Right renal cortex interstitium (tissue), 3 donors: ENCODE measurements at places on chromosomes 5 and 9.

DNA sequence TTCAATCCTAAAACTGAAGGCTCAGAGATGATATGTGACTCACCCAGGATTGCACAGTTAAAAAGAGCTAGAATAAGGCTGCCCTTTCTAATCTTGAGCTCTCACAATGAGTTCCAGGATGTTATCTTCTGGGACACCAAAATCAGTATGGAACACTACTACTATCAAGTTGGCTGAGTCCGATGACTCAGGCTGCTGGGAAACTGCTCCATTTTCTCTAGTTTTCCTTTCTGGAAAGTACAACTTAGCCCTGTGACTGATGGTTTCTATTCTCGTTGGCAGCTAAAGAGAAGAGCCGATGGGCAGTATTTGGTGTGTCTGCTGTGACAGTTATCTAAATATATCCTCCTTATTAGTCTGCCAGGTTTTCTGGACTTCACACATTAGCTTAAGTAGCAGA is 37.9 kb upstream of the DPYSL3 start:
- DNase-seq = no peak

DNA sequence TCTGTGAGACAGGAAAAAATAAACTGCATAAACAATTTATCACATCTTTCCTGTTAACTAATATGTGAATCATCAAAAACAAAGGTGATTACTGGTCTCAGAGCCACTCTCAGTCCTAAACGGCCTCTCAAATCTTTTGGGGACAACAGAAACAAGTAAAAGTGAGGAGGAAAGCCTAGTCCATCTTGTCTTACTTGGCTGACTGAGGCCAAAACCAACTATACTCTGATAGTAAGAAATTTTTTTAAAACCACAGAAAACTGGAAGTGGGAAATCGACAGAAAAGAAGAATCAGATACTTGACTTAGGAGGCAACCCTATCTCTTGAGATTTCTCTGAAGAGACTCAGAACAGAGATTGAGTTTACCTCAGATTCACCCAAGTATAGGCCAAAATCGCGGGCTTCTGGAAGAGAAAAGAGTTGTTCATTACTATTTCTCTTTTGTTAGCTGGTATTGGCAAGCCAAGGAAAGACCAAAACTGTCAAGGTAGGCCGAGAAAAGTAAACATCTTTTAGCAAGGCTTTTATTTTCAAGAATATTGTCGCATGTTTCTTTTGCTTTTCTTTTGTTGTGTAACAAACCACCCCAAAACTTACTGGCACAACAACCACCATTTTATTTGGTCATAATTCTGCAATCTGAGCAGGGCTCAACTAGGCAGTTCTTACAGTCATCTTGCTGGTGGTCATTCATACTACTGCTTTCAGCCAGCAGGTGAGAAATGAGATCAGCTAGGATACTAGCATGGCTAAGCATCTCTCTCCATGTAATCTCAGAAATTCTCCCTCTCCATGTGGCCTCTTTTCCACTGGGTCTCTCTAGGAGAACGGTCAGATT is 46.1 kb downstream of the RFX3 start:
- no peak for DNase-seq

DNA sequence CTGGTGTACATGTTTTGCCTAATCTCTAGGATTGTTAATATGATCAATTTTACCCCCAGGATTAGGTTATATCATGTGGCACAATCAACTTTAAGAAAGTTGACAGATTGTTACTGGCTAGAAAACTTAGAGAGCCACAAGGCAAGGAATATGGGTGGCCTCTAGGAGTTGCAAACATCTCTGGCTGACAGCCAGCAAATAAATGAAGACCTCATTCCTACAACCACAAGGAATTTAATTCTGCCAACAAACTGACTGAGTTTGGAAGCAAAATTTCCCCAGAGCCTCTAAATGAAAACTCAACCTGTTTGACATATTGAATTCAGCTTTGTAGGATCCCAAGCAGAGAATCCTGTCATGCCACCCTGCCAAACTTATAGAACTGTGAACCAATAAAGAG is 196.4 kb upstream of the PTGER4 start:
- DNase-seq = no peak

DNA sequence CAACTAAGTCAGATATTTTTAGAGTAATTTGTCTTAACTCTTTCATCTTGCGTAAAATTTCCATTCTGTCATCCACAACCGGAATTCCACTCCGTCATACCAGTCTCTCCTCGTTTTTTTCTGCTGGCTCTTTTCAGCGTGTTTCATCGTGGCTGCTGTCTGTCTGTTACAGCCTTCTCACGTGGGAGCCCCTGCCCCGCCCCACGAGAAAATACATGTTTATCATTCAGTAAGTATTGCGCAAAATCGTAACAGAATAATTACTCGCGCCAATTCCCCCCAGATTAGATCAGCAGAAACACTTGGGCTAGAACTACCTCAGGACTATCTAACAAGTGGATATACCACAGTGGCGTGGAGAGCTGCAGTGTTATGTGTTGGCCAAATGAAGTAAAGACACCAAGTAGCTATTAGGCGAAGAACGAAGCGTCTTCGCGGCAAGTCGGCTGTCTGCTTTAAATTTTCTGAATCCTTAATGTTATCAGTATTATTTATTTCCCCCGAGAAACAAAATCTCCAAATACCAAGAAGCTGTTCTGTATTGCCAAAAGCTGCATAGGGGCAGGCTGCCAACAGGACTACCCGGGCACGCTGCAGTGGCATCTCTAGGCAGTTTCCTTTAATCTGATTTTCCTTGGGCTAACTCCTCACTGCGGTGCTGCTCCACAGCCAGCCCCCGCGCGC is 566 bp upstream of the FOCAD start:
- peak; percentile 47 for DNase-seq

DNA sequence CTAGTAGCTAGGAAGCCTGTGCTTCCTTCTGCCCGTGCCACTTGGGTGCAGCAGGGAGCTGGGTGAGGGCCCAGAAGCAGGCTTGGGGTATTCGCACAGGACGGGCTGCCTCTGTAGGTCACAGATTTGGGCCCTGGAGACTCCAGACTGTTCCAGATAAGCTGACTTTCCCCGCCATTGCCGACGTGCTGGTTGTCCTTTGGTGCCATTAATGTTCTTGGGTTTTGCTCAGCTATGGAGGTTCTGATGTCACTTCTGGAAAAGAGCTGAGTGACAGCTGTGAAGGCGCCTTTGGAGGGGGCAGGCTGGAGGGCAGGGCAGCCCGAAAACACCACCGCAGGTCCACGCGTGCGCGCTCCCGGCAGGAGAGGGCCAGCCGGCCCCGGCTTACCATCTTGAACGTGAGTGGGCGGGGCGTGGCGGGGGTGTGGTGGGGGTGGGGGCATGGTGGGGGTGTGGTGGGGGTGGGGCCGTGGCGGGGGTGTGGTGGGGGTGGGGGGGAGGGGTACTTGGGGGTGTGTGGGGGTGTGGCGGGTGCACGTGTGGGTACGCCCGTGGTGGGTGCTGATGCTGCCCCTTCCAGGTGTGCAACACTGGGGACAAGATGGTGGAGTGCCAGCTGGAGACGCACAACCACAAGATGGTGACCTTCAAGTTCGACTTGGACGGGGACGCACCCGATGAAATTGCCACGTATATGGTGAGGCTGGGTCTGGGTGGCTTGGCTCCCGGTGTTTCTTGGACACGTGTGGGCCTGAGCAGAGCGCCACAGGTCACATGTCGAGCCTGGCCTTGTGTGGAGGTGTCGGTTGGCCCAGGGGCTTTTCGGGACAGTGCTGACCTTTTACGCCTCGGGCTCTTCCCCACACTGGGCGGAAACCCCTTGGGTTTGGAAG is 79.6 kb downstream of the WNK2 start:
- DNase-seq = no peak

- no peak for DNase-seq
Measured at GRCh38 chr5:68217047-68217355, 1.4 kb downstream of the PIK3R1 start.
